ENCODE measurements at places on chromosomes 4 and X. TPM values are rescaled to one million over a fixed set of nuclear protein-coding genes. Genes with fewer than 3 reads are reported as not detected.

Gene CAPN6
- total RNA-seq: 0.82 TPM

Gene FRMPD3
- total RNA-seq: 1.8 TPM

GRCh38 chr4:152509595-152510225, 26.2 kb downstream of the FBXW7 start:
- no peak for DNase-seq

- no peak for DNase-seq
Measured at GRCh38 chrX:24657671-24658386, 10.7 kb upstream of the PCYT1B start.

DNA sequence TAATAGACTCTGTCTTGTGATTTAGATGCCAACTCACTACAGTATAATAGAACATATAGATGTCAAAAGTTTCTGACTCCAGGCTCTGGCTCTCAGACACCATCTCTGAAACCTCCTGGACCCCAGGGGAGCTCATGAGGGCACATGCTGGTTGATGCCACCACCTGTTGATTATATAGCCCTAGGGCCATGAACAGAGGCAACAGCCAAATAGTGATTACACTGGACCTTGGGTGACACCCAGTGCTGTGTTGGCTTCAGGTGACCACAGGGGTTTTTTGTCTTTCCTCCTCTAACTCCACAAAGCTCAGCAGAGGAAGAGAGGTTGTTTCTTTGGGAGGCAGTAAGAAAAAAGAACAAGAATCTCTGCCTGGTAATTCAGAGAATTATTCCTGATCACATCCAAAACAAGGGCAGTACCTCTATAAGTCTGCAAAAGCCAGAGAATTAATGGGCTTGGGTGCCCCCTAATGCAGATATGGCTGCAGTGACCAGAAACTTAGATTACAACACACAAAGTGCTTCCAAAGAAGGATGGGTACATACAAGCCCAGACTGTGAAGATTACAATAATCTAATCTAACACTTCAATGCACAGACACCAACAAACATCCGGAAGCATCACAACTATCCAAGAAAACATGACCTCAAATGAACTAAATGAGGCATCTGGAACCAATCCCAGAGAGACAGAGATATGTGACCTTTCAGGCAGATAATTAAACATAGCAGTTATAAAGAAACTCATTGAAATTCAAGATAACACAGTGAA, 1920.6 kb downstream of the ARAP2 start:
- no peak for DNase-seq

DNA sequence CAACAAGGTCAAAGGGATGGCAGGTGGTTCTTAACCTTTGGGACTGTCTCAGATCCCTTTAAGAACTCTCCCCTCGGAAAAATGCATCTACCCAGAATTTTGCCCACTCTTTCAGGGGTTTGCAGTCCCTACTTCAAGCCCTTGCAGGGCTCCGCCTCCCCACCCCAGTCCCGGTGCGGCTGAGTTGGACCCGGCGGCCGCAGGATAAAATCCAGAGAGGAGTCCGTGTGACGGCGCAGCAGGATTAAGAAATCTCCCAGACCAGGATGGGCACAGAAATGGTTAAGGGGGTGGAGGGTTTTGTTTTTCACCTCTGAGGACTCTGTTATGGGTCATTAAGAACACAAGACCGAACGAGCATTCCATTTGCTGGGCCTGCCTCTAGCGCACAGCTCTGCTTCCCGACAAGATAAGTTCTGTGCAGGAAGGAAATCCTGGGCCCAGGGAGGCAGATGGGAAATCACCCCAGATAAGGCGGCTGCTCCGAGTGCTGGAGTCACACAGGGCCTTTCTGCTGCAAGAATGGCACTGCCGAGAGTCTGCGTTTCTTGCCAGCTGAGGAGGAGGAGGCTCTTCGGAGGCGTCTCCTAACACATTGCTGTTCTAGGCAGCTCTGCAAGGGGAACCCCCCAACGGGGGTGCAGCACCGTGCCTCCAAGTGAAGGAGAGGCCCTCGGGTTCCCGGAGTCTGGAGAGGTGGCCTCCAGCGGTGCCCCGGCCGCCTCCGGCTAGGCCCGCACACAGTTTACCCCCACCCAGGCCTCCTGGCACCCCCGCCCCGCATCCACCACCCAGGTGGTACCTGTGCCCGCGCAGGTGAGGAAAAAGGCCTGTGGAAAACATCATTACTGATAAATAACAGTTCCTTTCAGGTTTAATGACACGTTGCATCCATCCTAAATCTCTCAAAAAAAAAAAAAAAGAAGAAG, 277.6 kb downstream of the BCOR start:
- DNase-seq: no peak

DNA sequence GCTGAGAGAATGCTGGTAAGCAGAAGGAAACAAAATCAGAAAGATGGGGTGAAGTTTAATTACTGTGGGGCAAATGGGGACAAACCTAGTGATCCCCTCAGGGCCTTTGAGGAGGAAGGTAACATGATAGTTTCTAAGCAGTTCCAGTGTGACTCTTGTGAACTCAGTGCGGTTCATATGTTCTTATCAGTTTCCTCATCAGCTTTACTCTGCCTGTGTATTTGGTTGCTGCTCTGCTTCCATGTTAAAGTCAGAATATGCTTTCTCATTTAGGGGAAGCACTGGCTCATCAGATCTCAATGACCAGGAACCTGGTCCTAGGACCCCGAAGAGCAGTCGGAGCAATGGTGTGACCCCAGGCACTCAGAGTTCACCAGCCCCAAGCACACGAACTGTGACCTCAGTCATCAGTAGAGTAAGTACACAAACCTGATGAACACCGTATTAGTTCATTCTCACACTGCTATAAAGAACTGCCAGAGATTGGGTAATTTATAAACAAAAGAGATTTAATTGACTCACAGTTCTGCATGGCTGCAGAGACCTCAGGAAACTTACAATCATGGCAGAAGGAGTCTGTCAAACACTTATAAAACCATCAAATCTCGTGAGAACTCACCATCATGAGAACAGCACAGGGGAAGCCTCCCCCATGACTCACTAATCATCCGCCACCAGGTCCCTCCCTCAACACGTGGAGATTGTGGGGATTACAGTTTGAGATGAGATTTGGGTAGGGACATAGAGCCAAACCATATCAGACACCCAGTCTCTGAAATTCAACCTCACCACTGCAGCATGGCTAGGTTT, 83.0 kb downstream of the SYTL5 start:
- DNase-seq: no peak

All from neural crest cell (in vitro differentiated cells).